Astrocyte of the spinal cord (primary cell): ENCODE measurements at places on chromosomes 5 and 9.

DNA sequence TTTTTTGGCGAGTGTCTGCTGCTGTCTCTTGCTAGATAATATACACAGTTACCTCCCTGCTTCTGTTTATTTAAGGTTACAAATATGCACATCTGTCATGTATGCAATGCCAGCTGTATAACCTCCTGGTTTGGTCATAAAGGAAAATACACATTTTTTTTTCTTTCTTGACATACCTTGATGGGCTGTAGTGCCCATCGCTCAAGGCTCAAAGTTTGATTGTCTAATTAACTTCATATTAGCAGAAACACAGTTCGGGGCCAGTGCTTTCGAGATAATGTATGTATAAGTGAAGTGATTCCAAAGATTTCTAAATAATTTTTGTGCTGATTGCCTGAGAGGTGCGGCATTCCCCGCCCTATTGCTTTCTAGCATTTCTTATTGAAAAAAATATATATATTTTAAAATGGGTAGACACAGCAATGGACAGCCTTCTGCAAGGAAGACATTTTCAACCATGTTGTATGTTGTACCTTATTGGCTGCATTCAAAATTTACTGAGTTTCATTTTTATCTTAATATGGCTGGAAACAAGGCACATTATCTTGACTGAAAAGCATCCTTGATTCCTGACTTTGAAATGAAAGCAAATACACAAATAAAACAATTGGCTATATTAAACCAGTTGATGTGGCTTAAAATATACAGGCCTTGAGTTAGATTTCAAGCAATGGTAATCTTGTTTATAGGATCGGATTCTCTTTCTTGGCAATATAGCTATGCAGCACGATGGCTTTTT is 206.2 kb downstream of the MEF2C start:
- peak; percentile 48 for DNase-seq

- no peak for DNase-seq
Measured at GRCh38 chr9:28820741-28821140, 1247.5 kb upstream of the C9orf72 start.

DNA sequence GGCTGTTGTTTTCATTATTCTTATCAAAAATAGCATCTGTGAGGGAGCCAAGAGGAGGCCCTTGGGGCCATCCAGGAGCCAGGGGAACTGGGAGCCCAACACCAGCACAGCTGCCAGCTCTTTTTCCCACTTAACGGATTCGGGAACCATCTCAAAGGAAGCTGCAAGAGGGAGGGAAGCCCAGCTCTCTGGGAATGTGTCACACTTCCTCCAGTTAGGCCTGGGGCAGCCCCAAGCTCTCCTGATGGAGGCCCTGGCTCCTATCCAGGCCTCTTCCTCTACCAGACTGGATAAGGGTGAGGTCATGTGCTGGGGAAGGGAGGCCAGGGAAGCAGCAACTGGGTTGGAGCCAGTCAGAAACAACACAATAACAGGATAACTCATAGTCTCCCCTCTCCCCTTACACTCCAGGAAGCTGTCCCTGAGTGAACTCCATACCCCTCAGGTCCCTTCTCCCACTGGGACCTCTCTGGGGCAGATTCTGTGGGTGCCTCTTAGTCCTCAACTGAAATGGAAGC is 12.7 kb downstream of the CSF2 start:
- peak; percentile 93 for DNase-seq

GRCh38 chr9:111621895-111622480 is 9.1 kb upstream of the DNAJC25 start:
- peak; percentile 50 for DNase-seq

GRCh38 chr9:93406371-93406770 is 45.1 kb upstream of the FAM120A start:
- DNase-seq, result no peak

DNA sequence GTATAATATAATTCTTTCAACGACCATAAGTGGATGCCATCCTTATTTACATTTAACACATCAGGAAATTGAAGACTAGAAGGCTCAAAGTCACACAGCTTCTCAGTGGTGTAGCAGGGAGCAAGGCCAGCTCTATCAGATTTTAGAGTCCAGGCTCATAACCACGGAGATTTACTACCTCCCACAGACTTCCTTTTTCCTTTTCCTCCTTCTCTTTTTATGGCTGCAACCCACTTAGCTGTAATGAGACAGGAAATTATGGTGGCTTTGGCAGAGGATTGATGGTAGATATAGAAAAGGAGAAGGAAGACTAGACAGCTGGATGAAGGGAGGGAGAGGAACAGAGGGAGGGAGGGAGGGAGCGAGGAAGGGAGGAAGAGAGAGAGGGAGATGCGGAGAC is 47.4 kb downstream of the SPEF2 start:
- DNase-seq, result no peak

GRCh38 chr9:114958844-114959235 is 28.4 kb upstream of the TNFSF8 start:
- DNase-seq, result no peak

GRCh38 chr5:137357436-137357835 is 141.7 kb downstream of the SPOCK1 start:
- DNase-seq, result no peak

- DNase-seq, result no peak
Measured at GRCh38 chr9:123417289-123418051, 61.5 kb downstream of the CRB2 start.
